ENCODE measurements at places on chromosomes 12 and 14. TPM values are rescaled to one million over a fixed set of nuclear protein-coding genes. Genes with fewer than 3 reads are reported as not detected.

Gene TBX5
- not detected for polyA plus RNA-seq

Gene CHPT1
- 50.9 TPM for polyA plus RNA-seq

Gene CLECL1
- 168 TPM for polyA plus RNA-seq

Gene DBX2
- polyA plus RNA-seq, result not detected

Gene OR6C2
- polyA plus RNA-seq, result not detected

Gene HVCN1
- 441 TPM for polyA plus RNA-seq

Gene KRT85
- polyA plus RNA-seq, result not detected

Gene ATXN7L3B
- 20.3 TPM for polyA plus RNA-seq

Gene DPF3
- polyA plus RNA-seq, result 6.0 TPM

Gene NPFF
- polyA plus RNA-seq, result not detected
